ENCODE measurements at places on chromosomes 12 and 14.
A peak's percentile ranks its signal among the peaks of the same experiment; 100 is the strongest.

- no peak overlapping the region for H3K4me3 ChIP-seq
- no peak overlapping the region for H3K27ac ChIP-seq
- H3K4me1 ChIP-seq: peaks cover 14% of the 10 kb centered on the region
- H3K27me3 ChIP-seq: no peaks in the 10 kb centered on the region
- no peaks in the 10 kb centered on the region for H3K36me3 ChIP-seq
These were observed 321.8 kb downstream of the SNAPC1 start for GRCh38 chr14:62084020-62084419.

DNA sequence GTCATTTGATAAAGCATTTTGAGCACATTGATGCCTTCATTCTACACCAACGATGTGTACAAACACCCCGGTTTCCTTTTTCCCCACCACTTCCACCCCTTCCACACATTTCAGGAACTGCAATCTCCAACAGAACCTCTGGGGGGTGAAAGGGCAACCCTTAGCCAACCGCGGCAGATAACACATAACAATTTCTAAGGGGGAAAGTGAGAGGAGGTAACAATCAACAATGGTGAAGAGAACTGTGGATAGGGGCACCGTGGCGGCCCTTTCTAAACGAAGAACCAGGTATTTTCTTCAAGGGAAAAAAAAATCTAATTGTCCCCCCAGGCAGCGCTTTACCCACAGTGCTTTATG lies 1.1 kb downstream of the KITLG start:
- H3K27ac ChIP-seq: no peak overlapping the region
- peaks cover 2% of the 10 kb centered on the region for H3K4me1 ChIP-seq
- peaks cover 4% of the 10 kb centered on the region for H3K27me3 ChIP-seq
- DNase-seq: no peak

DNA sequence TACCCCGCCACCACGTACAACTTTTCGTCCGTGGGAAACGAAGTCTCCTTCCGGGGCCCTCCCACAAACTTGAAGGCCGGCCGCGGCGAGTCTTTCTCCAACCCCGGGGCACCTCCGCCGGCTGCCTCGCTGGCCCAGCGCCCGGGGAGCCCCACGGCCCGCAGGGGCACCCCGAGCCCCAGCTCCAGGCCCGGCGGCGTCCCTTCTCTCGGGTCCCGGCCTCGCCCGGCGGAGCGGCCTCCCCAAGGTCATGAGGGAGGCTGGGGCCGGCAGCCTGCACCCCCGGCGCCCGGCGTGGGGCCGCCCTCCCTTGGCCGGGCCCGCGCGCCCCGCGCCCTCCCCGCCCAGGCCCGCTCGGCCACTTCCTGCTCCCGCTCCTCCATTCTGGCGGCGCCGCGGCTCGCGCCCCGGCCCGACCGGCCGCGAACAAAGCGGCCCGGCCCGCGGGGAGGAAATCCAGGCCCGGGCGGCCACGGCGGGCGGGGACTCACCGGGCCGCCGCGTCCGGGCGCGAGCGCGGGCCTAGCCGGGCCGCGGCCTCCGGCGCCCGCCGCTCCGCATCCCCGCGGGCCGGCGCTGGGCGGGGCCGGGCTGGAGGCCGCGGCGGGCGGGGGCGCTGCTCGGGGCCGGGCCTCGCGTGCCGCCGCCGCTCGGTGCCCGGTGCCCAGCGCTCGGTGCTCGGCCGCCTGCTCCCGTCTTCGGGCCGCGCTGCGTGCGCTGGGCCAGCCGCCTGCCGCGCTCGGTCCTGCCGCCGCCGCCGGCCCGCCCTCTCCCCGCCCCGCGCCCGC lies at the start of gene AKT1:
Gene AKT1 (minus strand): TSS at position 756 of the 788 bp plus-strand sequence. CDS start 3,105 bp downstream, outside the sequence.
- DNase-seq: no peak
- peak within 1 kb of the TSS; percentile 75 for H3K4me3 ChIP-seq
- peak within 1 kb of the TSS; percentile 85 for H3K27ac ChIP-seq
- peaks cover 5% of the 10 kb centered on the region for H3K36me3 ChIP-seq
- no peaks in the 10 kb centered on the region for H3K27me3 ChIP-seq

GRCh38 chr12:39867631-39868327 lies 238.1 kb downstream of the SLC2A13 start:
- no peak for DNase-seq
- H3K4me1 ChIP-seq: no peaks in the 10 kb centered on the region
- H3K4me3 ChIP-seq: no peak overlapping the region
- H3K27me3 ChIP-seq: no peaks in the 10 kb centered on the region
- no peak overlapping the region for H3K27ac ChIP-seq

GRCh38 chr14:24411443-24412389 lies 12.9 kb downstream of the NYNRIN start:
- peaks cover 50% of the 10 kb centered on the region for H3K27me3 ChIP-seq
- no peak for DNase-seq
- no peaks in the 10 kb centered on the region for H3K36me3 ChIP-seq
- H3K4me3 ChIP-seq: no peak overlapping the region

GRCh38 chr12:106774808-106775524 lies 484 bp downstream of the RIC8B start:
- H3K4me1 ChIP-seq: peaks cover 17% of the 10 kb centered on the region
- H3K27ac ChIP-seq: peak overlapping the region; percentile 78

DNA sequence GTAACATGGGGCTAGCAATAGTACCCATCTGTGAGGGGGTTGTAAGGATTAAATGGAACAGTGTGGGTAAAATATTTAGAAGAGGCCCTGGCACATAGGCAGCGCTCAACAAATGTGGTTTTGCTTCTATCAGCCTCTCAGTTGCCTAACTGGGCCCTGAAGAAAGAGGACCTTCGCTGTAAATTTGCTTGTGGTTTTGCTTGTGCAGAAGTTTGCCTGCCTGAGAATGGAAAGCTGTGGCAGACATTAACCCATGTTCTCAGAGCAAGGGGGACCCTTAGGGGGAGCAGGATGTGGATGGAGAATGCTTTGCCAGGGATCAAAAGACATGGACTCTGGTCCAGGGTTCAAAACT lies 160.1 kb downstream of the BRMS1L start:
- no peaks in the 10 kb centered on the region for H3K36me3 ChIP-seq
- no peak for DNase-seq
- no peak overlapping the region for H3K4me3 ChIP-seq
- no peak overlapping the region for H3K27ac ChIP-seq
- no peaks in the 10 kb centered on the region for H3K27me3 ChIP-seq

- no peak for DNase-seq
- no peaks in the 10 kb centered on the region for H3K4me1 ChIP-seq
- no peak overlapping the region for H3K27ac ChIP-seq
- H3K27me3 ChIP-seq: no peaks in the 10 kb centered on the region
- peaks cover 6% of the 10 kb centered on the region for H3K36me3 ChIP-seq
These were observed 20.9 kb downstream of the HIP1R start for GRCh38 chr12:122855928-122856831.

DNA sequence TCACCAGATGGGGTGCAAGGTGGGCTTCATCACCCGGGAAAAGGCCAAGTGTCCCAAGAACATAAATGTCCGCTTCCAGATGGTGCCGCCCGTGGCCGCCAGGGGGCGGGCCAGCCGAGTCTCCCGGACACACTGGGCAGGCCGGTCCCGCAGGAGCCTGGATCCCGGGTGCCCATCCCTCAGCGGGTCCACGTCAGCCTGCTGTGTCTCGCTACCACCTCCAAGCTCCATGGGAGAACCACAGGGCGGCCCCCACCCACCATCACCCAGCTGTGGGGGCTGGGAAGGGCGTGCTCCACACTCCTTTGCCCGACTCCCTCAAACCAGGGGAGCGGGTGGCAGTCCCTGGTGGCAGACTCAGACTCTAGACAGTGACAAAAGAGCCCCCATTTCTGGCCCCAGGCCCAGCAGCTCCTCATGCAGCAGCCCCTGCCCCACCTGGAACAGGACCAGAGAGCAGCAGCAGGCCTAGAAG lies 22.0 kb upstream of the NUDT14 start:
- H3K4me1 ChIP-seq: peaks cover 17% of the 10 kb centered on the region
- H3K27me3 ChIP-seq: peaks cover 1% of the 10 kb centered on the region
- H3K27ac ChIP-seq: no peak overlapping the region
- no peak overlapping the region for H3K4me3 ChIP-seq
- no peaks in the 10 kb centered on the region for H3K36me3 ChIP-seq
- DNase-seq: peak; percentile 57

DNA sequence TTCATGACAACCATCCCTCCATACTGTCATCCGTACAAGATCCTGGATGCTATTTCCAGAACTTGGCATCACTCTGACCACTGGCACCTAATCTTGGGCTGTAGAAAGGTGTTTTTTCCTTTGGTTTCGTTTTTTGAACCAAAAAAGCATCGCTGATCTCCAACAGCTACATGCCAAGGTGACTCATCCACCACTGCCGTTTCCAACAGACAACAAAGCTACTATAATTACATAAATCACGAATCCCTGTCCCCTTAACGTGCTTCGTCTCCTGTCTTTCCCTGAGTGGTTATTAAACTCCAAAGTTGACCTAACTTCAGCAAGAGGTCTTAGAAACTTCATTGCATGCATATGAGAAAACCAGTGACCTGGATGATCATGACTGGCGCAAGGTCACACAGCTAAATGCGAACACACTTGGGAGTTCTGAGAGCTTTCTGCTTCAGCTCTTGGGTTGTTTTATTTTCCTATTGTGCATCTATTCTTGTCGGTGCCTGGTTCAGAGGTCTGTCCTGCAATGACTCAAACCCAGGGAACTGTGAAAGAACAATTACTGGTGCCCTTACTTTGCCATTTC lies 99.9 kb downstream of the PPM1H start:
- H3K27ac ChIP-seq: no peak overlapping the region
- H3K27me3 ChIP-seq: no peaks in the 10 kb centered on the region
- H3K4me3 ChIP-seq: no peak overlapping the region

DNA sequence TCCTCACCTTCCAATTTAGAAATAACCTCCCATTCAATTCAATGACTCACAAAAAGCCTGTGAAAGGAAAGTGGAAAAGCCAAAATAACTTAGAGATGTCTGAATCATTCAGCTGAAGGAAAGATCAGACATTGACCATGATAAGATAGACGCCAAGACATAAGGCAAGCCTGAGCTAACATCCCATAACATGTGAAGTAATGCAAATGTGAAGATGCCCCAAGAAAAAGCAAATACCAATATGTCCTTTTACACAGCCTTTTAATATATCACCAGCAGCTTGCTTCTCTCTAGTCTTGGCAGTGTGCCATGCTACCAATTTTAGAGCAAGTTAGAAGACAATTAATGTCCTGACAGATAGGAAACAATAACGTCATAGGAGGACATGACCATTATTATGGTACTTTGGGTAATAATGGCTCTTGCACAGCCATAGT lies 2.4 kb upstream of the NUMB start:
- peaks cover 12% of the 10 kb centered on the region for H3K4me1 ChIP-seq
- H3K27me3 ChIP-seq: no peaks in the 10 kb centered on the region
- no peak overlapping the region for H3K27ac ChIP-seq
- DNase-seq: no peak

GRCh38 chr12:42144158-42144407 lies 591 bp downstream of the GXYLT1 start:
- no peaks in the 10 kb centered on the region for H3K27me3 ChIP-seq
- H3K36me3 ChIP-seq: no peaks in the 10 kb centered on the region
- DNase-seq: no peak
- H3K4me1 ChIP-seq: peaks cover 6% of the 10 kb centered on the region

- peaks cover 79% of the 10 kb centered on the region for H3K4me1 ChIP-seq
- no peak for DNase-seq
- no peaks in the 10 kb centered on the region for H3K36me3 ChIP-seq
- H3K27ac ChIP-seq: peak overlapping the region; percentile 88
These were observed 57.3 kb downstream of the DAD1 start for GRCh38 chr14:22531451-22532344.

DNA sequence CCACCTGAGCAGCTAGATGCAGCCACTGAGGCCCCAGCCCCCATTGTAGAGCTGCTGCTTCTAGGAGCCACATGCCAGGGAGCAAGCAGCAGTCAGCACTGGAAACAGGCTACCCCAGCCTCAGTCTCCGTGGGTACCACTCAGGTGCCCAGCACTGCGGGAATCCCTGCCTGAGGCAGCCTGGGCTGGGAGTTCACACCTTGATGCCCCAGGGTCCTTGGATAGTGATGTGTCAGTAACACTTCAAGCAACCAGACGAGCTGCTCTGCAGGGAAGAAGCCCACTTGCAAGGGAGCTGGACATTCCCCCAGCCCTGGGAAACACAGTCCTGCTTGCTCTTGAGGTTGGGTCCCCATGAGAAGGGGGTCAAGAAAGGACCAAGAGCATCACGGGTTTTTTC lies 90.7 kb downstream of the ZFP36L1 start:
- H3K27me3 ChIP-seq: no peaks in the 10 kb centered on the region
- H3K4me1 ChIP-seq: peaks cover 19% of the 10 kb centered on the region
- no peak for DNase-seq

- no peaks in the 10 kb centered on the region for H3K27me3 ChIP-seq
- no peak overlapping the region for H3K27ac ChIP-seq
- peaks cover 8% of the 10 kb centered on the region for H3K4me1 ChIP-seq
- no peak overlapping the region for H3K4me3 ChIP-seq
- no peaks in the 10 kb centered on the region for H3K36me3 ChIP-seq
These were observed 236.2 kb downstream of the AKAP6 start for GRCh38 chr14:32565256-32565655.

DNA sequence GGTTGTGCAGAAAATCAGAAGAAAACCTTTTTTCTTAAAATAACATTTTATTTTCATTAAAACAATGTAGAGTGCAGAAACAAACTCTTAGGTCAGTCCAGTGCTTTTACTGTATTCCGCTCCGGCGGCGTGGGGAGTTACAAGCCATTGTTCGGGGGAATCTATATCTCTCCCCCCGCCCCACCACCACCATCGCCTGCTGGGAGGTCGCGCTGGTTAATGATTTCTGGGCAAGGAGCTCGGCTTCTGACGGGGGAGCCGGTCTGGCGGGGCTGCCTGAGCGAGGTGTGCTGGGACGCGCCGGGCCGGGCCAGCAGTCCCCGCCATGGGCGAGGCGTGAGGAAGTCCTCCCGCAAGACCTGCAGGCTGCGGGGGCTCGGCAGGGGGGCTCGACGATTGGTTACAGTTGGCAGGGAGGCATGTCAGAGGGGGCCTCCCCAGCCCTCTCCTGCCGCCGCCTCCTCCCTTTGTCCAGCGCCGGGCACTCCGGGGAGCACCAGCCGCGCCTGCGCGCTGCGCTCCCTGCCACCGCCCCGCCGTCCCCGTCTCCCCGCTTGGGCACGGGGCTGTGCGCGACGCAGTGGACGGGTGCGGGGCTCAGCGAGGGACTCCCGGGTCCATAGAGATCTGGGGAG lies 1.0 kb upstream of the DUSP6 start:
- peak overlapping the region; percentile 61 for H3K27ac ChIP-seq
- H3K4me1 ChIP-seq: peaks cover 13% of the 10 kb centered on the region
- peak overlapping the region; percentile 77 for H3K4me3 ChIP-seq

DNA sequence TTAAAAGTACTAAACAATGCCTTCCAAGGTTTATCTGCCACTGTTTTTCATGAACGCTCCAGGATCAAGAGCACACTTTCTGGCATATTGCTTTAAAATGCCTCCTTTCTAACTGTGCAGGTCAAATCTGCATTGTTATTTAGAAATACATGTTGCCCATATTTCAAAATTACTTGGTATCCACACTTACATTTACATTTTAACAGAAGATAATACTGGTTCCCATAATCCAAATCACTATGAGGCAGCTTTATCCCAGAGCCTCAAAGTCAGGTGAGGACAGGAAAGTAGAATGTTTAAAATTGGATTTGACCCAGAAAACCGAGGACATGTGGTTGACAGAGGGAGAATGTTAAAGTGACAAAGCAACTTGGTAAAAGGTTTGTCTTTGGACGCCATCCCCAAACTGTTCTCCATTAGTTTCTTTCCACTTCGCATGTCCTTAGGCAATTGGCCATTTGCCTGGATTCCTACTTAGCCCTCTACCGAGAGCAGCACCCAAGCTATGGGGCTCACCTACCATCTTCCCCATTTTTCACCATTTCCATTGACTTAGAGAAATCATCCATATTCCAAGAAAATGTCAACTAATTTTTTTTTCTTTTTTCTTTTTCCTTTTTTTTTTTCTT lies 353.0 kb downstream of the PAWR start:
- H3K4me3 ChIP-seq: no peak overlapping the region
- H3K36me3 ChIP-seq: no peaks in the 10 kb centered on the region
- H3K27me3 ChIP-seq: no peaks in the 10 kb centered on the region
- DNase-seq: no peak
- no peak overlapping the region for H3K27ac ChIP-seq
